Cortex of kidney (tissue), 1 donor: ENCODE measurements at places on chromosomes 16 and 17.

DNA sequence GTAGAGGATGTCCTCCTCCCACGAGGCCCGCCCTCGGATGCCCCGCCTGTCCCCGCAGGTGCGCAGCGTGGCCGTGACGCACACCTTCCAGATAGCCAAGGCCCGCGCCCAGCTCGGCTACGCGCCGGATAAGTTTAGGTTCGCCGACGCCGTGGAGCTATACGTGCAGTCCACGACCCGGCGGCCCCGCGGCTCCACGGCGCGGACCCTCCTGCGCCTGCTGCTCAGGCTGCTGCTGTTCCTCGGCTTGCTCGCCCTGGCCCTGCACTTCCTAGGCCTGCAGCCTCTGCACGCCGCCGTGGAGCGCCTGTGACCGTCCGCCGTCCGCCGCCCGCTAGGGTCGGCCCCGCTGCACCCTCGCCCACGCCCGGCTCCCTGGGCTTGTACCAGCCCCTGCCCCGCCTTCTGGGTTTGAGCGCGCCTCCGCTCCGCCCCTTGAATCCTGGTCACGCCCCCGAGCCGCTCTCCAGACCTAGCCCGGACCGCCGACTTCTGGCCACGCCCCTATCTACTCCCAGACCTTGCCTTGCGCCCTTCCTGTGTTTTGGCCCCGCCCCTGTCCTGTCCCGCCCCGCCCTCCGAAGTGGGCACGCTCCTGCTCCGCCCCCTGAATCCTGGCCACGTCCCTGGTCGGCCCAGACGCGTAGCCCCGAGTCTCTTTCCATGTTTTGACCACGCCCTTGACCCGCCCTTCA is 15.8 kb upstream of the EEF2K start:
- peak; percentile 49 for DNase-seq

DNA sequence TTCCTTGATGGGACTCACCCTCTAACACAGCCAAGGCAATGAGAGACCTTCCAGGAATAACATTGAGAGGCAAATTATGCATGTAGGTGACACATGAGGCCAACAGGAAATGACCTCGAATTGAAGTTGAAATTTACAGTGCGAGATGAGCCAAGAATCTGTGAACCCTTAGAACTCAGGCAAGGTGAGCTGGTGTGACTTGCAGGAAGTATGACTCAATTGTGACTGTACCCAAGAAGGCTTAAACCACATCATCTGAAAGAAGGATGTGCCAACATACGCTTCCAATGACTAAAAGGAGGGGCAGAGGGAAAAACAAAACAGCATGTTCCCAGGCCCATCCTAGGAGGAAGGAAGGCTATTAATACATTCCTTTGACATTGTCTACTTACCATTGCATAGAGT is 44.8 kb downstream of the PITPNC1 start:
- DNase-seq: no peak

DNA sequence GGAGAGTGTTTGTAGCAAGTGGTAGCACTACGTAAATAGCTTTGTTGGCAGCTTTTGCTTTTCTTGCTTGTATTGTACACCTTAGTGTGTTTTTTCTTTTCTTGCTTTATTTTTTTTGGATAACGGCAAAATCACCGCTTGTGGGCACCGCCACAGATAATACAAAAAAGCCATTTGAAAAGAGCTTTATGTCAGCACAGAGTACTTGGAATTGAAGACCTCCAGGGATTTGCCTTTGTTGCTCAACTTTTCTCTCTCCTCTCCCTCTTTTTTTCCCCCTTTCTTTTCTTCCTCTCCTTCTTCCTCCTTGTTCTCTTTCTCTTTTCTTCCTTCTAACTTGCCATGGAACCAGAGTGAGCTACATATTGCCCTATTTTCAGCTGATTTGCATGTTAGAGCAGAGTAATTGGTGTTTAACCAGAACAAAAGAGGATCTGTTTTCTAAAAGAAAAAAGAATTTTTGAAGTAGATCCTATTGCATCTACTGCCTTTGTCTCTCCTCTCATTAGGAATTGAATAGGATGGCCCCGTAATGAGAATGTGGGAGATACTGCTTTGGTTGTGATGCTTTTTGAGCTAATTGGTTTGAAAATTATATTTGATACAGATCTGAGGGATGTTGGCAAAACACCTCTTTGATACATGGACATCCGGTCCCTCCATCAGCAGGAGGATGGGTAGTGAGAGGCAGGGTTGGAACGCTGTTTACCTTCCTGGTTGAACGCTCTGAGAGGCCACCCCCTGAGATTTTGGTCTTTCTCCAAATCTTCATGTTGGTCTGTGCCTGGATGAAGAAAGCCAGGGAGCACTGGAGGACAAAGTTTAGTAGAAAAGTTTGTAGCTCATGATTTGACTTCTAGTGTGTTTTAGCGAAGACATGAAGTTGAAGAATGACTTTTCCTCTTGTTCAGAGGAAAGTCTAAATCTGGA is 85.6 kb downstream of the MSI2 start:
- no peak for DNase-seq

GRCh38 chr16:17520561-17520960 is 49.8 kb upstream of the XYLT1 start:
- no peak for DNase-seq

DNA sequence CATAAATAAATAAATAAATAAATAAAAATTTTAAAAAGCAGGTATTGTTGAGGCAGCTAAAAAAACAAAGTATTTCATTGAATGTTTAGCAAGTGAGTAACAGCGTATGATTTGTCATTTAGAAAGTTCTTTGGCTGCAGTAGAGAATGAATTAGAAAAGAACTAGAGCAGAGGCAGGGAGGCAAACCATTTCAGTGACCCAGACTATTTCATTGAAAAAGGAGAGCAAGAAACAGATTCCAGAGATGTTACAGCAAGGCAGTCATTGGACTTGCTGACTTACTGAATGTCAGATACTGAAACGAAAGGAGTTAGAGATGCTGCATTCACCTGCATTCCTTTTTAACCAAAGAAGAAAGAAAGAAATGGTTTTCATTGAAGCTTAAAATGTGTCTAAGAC is 105.5 kb upstream of the HLF start:
- no peak for DNase-seq

- DNase-seq: no peak
Observed at GRCh38 chr17:45675012-45675411, 109.1 kb upstream of the CRHR1 start.

- DNase-seq: no peak
Observed at GRCh38 chr17:65473985-65474384, 87.5 kb downstream of the AXIN2 start.

- no peak for DNase-seq
Observed at GRCh38 chr16:8996891-8997290, 33.2 kb upstream of the USP7 start.

GRCh38 chr16:660459-661183 is 7.3 kb upstream of the RHOT2 start:
- no peak for DNase-seq
